ENCODE measurements at places on chromosomes 4 and X. TPM values are rescaled to one million over a fixed set of nuclear protein-coding genes. Genes with fewer than 3 reads are reported as not detected.

The AMBN gene
- not detected for total RNA-seq

The FTHL17 gene
- total RNA-seq: not detected

GRCh38 chr4:94525993-94526728 lies 74.4 kb downstream of the PDLIM5 start:
- no peak overlapping the region for H3K27ac ChIP-seq
- no peaks in the 10 kb centered on the region for H3K27me3 ChIP-seq
- H3K4me3 ChIP-seq: no peak overlapping the region
- peaks cover 35% of the 10 kb centered on the region for H3K4me1 ChIP-seq
- no peak for DNase-seq

- no peak overlapping the region for H3K4me3 ChIP-seq
- no peak overlapping the region for H3K27ac ChIP-seq
Observed at GRCh38 chr4:8748236-8748575, 123.4 kb downstream of the HMX1 start.

DNA sequence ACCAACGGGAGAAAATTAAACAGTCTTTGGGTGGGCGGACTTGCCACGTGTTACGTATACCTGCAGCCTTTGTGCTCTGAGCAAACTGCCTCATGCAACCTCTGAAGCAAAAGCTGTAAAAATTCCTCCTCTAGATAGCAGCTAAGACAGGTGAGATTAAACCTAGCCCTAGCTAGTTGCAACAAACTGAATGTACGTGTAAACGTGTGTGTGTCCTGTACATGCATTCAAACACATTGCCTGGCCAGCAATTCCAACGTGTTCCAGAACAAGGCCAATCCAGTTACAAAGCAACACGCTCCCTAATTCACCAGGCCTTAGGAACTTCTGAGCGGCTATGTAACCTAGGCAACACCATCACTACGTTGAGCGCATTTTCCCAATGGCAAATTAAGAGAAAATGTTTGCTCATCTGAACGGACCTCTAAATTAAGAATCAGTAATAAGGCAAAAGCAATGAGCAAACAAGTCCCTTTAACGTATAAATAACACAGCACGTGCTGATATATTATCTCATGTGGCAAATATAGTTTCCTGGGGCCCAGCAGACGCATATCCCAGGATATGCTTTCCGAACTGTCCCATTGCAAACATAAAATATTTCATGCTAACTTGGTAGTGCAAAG lies 792 bp downstream of the PPID start:
- DNase-seq: no peak
- peak overlapping the region; percentile 72 for H3K4me3 ChIP-seq

All from pancreas (tissue), 10 donors.